Endothelial cell of umbilical vein (primary cell): ENCODE measurements at places on chromosomes 12 and 14. TPM values are rescaled to one million over a fixed set of nuclear protein-coding genes. Genes with fewer than 3 reads are reported as not detected.

PTHLH gene
- 0.60 and 1.1 TPM in 2 replicates for total RNA-seq

JDP2 gene
- total RNA-seq, result 10.6 and 10.8 TPM in 2 replicates

PTGER2 gene
- not detected in 2 replicates for total RNA-seq

TMEM263 gene
- total RNA-seq, result 68.8 and 72.5 TPM in 2 replicates

PLBD2 gene
- 44.8 and 46.8 TPM in 2 replicates for total RNA-seq

ESYT1 gene
- total RNA-seq, result 133 and 161 TPM in 2 replicates

DHH gene
- total RNA-seq, result 3.3 and 3.9 TPM in 2 replicates

GLIPR1L2 gene
- not detected in 2 replicates for total RNA-seq

DAD1 gene
- 299 and 304 TPM in 2 replicates for total RNA-seq

APOLD1 gene
- 5.3 and 6.0 TPM in 2 replicates for total RNA-seq

FITM1 gene
- not detected in 2 replicates for total RNA-seq

RNASE2 gene
- not detected in 2 replicates for total RNA-seq

CSRP2 gene
- 12.7 and 13.4 TPM in 2 replicates for total RNA-seq

DYRK2 gene
- 11.0 and 13.7 TPM in 2 replicates for total RNA-seq

POMT2 gene
- total RNA-seq, result 43.2 and 48.2 TPM in 2 replicates

NGB gene
- total RNA-seq, result not detected in 2 replicates

NANOG gene
- not detected in 2 replicates for total RNA-seq

TAS2R10 gene
- 0.66 TPM in 1 of 2 replicates, not detected in the other for total RNA-seq

MYF6 gene
- not detected in 2 replicates for total RNA-seq

OSGEP gene
- 39.1 and 41.8 TPM in 2 replicates for total RNA-seq

NID2 gene
- total RNA-seq, result 33.0 and 56.7 TPM in 2 replicates

LRP1 gene
- total RNA-seq, result 3.8 and 4.6 TPM in 2 replicates

ANP32D gene
- total RNA-seq, result not detected in 2 replicates

KCNA1 gene
- not detected in 2 replicates for total RNA-seq

PPP1R1A gene
- not detected in 2 replicates for total RNA-seq

RASSF9 gene
- total RNA-seq, result 2.3 and 3.6 TPM in 2 replicates

SYNDIG1L gene
- not detected in 2 replicates for total RNA-seq

CLEC6A gene
- not detected in 2 replicates for total RNA-seq

INSM2 gene
- total RNA-seq, result not detected in 2 replicates

MYH6 gene
- not detected in 2 replicates for total RNA-seq

LMNTD1 gene
- total RNA-seq, result not detected in 2 replicates

TTC6 gene
- total RNA-seq, result 0.75 TPM in 1 of 2 replicates, not detected in the other

TAS2R7 gene
- total RNA-seq, result not detected in 2 replicates

KRT7 gene
- 293 and 420 TPM in 2 replicates for total RNA-seq

IAPP gene
- total RNA-seq, result not detected in 2 replicates

HHIPL1 gene
- 2.0 and 2.1 TPM in 2 replicates for total RNA-seq

RNU4-1 gene
- 2,141 and 7,155 TPM in 2 replicates for total RNA-seq

SDR9C7 gene
- total RNA-seq, result not detected in 2 replicates

CELA1 gene
- total RNA-seq, result not detected in 2 replicates
